ENCODE measurements at places on chromosomes 7 and 10.
A peak's percentile ranks its signal among the peaks of the same experiment; 100 is the strongest.

DNA sequence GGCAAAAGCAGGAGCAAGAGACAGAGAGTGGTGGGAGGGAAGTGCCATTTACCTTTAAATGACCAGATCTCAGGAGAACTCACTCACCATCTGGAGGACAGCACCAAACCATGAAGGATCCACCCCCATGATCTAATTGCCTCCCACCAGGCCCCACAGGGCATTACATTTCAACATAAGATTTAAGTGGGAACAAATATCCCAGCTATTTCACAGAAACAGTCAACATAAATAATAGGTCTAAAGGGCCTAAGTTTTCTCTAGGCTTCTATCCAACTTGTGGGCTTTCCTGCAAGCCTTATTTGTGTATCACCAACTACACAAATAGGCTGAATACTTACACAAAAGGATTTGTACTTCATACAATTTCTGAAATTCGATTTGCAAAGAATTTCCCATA, 196.8 kb upstream of the POT1 start:
- DNase-seq: peak; percentile 24

- peak; percentile 70 for DNase-seq
Measured at GRCh38 chr10:91190388-91190870, 30.0 kb upstream of the PCGF5 start.

DNA sequence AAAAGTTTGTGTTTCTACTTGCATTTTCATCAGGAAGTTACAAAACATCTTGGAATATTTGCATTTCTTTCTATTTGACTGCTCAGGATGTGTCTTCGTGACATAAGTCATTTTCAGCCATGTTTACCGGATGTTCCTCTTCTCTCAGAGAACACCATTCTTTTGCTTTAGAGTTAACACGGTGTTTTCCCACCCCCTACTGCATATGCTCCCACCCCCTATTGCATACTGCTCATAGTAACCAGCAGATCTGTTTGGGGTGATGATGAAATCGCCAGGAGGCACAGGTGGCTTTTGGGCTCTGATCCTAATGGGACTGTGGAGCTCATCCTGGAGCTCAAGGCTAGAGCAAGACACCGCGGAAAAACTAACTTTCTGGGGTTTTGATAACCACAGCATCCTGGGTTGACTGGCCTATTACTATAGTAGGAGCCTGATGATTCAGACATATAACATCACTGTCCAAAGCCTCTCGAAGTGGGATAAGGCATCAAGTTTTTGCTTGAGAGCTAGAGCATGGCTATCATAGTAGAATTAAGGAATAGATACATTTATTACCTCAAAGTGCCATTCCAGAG, 65.1 kb upstream of the BET1 start:
- DNase-seq: peak; percentile 51

DNA sequence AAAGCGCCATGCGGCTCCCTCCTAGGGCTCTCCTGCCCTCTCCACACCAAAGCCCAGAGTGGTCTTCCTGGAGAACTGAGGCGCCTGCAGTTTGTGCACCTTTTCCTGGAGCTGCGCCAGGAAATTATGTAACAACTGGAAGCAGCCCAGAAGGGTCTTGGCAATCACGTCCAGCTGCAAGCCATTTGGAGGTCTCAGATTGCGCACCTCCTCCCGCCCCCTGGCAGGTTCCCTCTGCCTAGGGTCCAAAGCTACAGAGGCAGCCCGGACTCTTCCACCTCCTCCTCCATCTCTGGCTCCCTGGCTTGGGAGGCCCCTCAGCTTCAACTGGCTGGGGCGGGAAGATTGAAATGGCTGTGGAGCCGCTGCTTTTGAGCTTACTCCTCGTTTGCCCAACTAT, 34.0 kb upstream of the SFTPD start:
- DNase-seq: no peak

DNA sequence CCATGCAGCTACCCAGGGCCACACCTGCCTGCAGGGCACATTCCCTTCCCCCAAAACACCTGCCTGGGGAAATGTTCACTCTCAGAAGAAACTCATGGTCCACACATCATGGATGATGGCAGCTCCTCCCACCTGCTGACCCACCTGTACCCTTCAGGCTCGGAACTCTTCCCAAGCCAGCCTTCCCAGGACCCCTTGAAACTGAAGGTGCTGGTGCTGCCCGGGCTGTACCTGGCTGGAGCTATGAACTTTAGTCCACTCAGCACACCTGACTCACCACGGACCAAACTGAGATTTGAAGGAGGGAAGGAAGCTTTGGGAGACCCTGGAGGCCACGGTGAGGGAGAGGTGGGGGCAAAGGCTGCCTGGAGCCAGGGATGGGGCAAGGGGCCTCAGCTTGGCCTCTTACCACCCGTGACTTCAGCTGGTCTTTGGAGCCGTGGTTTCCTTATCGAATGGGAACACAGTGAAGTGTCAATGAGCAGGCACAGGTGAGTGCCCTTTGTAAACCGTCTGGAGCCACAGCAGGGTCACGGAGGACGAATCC, 30.1 kb upstream of the INPP5A start:
- no peak for DNase-seq

- peak; percentile 48 for DNase-seq
Measured at GRCh38 chr10:102646610-102647442, 2.5 kb downstream of the TRIM8 start.

- DNase-seq: peak; percentile 21
Measured at GRCh38 chr10:50400694-50401093, 149.4 kb upstream of the ASAH2 start.

- DNase-seq: no peak
Measured at GRCh38 chr10:112141292-112141691, 42.3 kb downstream of the GPAM start.

- DNase-seq: no peak
Measured at GRCh38 chr7:29091715-29092114, 54.6 kb downstream of the CPVL start.

DNA sequence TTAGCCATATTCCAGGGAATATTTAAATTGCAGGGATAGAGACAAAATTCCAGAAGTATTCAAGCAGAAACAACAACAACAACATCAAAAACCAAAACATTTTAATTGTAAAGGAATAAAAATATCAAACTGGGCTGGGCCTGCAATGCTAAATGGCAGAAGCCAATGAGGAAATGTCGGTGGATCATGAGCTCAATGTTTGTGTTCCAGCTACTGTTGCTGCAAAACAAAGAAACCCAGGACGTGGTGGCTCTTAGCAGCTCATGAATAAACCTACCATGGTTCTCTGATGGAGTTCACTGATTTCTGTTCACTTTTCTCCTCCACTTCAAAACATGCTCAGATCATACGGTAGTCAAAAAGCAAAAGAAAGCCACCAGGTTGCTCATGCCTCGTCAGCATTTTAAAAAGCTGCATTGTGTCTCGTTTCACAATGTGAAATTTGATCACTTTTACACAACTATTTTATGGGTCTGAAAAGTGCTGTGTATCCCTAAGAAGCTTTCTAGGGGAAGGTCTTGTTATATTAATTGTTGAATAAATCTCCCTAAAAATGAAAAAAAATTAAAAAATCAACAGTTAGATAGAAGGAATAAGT, 54.0 kb downstream of the ASNS start:
- no peak for DNase-seq

DNA sequence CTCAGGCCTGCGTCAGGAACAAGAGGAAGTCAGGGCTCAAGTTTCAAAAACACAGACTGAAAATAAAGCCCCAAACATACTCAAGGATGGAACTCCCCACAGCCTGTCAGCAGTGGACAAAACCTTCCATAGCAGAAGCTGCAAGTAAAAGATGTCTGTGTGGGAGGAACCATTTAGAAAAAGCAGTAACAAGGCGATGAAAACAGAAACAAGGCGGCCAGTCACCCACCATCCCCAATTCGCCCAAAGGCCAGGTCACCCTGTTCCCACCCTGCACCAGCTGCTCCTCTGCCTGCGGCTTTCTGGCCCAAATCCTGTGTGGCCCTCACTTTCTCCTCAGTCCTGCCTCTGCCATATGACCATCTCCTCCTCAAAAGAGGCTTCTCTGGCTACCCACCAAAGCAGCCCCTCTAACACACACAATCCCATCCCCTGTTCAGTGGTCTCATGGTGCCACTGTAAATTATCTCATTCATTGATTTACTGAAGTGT, 27.8 kb downstream of the KCNMA1 start:
- peak; percentile 88 for DNase-seq

GRCh38 chr7:120475994-120476393, 203.0 kb downstream of the KCND2 start:
- no peak for DNase-seq

DNA sequence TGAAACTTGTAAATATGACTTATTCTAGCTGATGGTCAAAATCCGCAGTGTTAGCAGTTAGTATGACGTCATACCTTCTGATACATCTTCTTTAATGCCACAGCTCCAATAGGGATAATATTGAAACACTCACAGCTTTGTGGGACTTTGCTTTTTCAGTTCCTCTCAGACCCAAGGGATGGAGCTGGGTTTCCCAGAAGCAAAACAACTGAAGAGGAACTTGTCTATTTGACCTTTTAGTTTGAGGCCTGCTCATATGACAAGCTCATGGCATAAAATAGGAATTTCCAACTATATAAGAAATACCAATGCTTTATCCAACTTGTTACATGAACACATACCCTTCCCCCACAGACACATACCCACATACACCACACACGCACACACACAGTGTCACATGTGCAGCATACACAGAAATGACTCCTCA, 31.6 kb upstream of the C10orf67 start:
- no peak for DNase-seq

DNA sequence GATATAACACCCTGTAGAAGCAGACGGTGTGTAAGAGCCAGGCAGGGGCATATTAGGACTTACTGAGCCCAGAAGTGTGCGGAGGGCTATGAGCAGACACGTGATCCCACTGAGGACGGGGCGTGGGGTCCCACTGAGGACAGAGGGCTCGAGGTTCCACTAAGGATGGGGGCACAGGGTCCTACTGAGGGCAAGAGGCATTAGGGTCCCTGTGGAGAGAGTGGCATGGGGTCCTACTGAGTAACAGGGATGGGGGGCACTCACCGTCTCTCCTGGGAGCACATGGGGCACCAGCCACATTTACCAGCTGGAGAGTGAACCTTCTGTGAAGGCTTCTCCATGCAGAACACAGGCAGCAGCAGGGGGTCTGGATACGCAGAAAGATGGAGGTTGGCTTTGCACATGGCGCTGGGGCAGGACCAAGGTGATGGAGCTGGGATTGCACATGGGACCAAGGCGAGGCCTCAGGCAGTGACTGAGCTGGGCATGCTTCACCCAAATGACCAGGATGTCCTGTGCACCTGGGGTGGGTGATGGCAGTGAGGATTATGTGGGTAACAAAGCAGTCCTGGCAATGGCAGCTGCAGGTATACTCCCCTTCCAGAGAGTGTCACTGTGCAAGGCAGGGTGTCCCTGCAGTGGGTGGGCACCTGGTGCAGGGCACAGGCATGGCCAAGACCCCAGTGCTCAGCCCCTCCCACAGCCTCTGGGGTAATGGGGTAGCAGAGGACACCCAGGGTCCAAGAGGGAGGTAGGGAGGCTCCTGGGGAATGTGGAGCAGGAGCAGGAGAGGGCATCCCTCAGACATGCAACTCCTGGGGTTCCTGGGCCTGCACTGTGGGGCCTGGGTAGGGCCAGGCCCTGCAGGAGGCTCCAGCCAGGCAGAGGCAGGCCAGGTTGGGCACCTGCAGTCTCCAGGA, 278.1 kb downstream of the TCERG1L start:
- no peak for DNase-seq

DNA sequence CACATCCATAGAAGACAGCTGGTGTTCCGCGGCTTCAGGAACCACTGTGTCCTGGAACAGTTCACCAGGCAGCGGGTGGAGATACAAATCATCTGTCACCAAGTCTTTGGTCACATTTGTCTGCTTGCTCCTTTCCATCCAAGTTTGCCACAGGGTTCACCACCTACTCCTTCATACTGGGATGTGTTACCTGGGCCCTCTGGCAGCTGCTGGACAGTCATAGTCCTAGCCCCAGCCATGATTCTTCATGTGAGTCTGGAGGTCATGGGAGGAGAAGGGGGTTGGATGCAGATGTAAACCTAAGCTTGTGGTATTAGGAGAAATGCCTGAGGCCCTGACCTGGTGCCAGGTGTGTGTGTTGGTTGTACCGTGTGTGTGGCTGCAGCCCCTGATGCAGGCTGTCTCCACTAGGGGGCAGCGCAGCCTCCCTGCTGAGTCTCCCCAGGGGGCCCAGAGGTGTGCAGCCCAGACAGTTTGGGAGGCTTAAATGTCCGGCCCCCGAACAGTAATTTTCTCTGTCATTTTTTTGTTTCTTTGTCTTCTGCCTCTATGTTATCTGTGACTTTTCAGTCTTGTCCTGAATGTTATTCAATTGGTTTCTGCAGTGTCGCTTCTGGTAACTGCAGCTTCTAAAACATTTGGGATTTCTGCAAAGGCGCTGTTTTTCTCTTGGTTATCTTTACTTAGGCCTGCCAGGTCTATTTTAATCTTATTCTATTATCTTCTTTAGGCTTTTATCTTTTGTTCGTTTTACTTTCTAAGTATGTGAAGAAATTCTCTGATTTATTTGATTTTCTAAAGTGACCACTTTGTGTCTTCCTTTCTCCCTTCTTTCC, 14.8 kb downstream of the NPS start:
- DNase-seq: no peak

DNA sequence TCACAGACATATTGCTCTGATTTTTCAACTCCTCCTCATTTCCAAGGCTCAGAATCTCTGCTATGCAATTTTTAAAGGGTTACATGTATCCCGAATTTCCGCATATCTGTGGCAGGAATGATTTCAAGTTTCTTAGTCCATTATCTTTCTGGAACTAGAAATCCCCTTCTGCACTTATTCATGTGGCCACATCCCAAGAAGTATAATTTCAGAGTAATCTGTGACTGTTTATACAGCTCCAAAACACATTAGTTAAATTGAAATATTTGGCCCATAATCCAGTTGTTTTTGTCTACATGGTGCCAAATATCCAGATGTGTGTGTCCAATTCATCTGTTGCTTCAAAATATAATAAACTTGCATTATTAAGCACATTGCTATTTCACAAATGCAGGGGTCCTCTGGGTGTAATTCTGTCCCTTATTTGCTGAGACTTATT, 271.2 kb downstream of the ARHGAP12 start:
- no peak for DNase-seq

DNA sequence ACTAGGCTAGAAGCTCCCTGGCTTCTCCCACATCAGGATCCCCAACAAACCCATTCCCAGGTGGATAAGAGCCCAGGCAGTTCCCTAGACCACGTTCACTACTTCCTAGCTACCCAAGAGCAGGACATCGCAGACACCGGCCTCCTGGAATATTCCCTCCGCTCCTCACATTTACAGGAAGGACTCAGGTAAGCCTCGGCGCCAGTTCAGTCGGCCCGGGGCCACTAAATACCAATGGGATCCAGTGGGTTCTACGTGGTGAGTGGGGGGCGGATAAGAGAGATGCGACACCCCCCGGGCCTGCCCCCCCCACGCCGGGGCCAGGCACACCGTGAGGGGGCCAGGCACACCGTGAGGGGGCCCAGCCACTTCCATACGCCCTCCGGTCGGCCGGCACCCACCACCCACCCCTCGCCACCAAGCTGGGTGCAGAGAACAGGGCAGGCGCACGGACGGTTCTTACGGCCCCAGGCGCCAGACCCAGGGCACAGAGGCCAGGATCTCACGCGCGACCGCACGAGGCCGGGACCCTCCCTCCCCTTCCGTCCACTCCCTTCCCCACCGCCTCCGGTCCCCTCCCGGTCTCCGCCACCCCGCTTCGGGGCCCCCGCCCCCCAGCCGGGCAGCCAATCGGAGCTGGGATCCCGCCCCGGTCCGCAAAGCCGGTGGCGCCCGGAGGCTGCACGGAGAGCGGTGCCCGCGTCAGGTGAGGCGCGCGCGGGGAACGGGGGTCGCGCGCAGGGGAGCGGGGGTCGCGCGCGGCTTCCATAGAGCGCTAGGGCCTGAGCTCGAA, at the start of gene BLVRA:
BLVRA (plus strand) TSS at position 652 of the 793 bp plus-strand sequence. CDS start 12,479 bp downstream, outside the sequence.
- peak; percentile 34 for DNase-seq

All from iris pigment epithelial cell (primary cell).